ENCODE measurements at places on chromosomes 5 and 9. TPM values are rescaled to one million over a fixed set of nuclear protein-coding genes. Genes with fewer than 3 reads are reported as not detected.

GRCh38 chr5:31300501-31300900 is 107.0 kb downstream of the CDH6 start:
- H3K36me3 ChIP-seq = no peaks in the 10 kb centered on the region
- no peaks in the 10 kb centered on the region for H3K27me3 ChIP-seq
- H3K4me3 ChIP-seq = no peak overlapping the region
- no peak for DNase-seq
- no peaks in the 10 kb centered on the region for H3K4me1 ChIP-seq

The PALM2AKAP2 gene
- not detected for total RNA-seq

DNA sequence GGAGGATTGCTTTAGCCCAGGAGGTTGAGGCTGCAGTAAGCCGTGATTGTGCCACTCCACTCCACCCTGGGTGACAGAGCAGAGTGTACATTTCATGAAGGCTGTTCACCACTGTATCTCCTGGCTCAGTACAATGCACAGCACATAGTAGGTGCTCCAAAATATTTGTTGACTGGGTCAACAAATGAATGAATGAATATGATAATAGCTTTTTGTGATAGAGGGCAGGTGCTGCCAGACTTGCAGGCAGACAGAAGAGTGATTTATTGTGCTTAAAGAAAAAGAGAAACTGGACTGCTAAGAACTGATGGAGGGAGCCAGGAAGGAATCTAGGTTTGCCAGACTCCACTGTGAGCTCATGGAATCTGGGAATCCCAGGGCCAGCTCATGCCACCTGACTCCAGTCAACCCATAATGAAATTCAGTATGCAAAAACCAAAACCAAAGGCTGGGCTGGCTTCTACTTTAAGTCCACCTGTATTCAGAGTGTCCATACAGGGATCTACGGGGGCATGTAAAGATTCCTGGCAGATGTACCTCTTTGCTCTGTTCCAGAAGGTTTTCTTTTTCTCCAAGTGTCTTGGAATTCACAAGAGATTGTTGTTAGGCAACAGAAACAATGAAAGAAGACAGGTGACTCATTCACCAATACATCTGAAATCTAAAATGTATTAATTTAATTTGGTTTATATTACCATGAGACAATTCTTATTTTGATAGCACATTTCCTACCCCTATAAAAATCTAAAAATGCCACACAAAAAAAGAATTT is 15.5 kb upstream of the CTNNA1 start:
- no peak overlapping the region for H3K4me3 ChIP-seq
- peaks cover 3% of the 10 kb centered on the region for H3K4me1 ChIP-seq
- no peak overlapping the region for H3K27ac ChIP-seq
- no peak for DNase-seq
- no peaks in the 10 kb centered on the region for H3K27me3 ChIP-seq

DNA sequence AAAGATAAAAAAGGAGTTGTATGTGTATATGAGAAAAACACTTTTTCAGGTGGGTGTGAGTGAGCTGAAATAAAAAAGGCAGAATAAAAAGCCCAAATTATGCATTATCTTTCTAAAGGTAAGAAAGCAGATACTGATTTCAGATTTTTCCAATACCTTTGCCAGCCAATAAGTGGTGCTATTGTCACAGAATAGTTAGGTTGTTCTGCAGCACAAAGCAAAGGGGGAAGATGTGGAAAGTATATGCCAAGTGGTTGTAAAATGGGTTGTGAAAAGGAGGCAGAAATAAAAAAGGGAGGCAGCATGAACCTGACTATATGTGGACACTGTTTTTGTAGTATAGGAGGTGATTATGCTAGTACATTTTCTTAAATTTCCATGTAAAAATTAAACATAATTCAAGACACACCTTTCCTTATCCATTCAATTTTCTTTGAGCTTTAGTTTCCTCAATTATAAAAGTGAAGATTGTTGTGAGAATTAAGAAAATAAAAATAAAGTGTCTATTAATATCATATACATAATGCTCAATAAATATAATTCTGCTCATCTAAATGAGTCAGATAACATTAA is 106.7 kb downstream of the SMIM15 start:
- H3K36me3 ChIP-seq = no peaks in the 10 kb centered on the region
- H3K4me3 ChIP-seq = no peak overlapping the region
- H3K27me3 ChIP-seq = no peaks in the 10 kb centered on the region
- H3K27ac ChIP-seq = no peak overlapping the region
- peak; percentile 57 for DNase-seq

DNA sequence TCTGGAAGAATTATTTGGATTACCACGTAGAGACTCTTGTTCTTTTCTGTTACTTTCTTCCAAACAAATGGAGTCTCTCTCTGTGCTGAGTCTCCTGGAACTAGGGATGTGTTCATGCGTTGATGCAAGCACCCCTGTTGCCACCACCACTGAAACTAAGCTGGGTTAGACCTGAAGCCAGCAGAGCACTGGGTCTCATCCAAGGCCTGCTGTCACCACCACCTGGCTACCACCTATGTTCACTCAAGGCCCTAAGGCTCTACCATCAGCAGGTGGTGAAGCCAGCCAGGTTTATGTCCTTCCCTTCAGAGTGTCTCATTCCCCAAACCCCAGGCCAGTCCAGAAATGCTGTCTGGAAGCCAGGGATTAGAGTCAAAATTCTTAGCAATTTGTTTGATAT is 13.3 kb downstream of the RIC1 start:
- no peak overlapping the region for H3K27ac ChIP-seq
- no peaks in the 10 kb centered on the region for H3K27me3 ChIP-seq
- no peak overlapping the region for H3K4me3 ChIP-seq
- DNase-seq = no peak
- no peaks in the 10 kb centered on the region for H3K36me3 ChIP-seq

- peaks cover 19% of the 10 kb centered on the region for H3K4me1 ChIP-seq
- peaks cover 11% of the 10 kb centered on the region for H3K36me3 ChIP-seq
- H3K4me3 ChIP-seq = peak overlapping the region; percentile 93
- peak; percentile 29 for DNase-seq
Measured at GRCh38 chr5:74685979-74686631, 1.1 kb downstream of the HEXB start.

GRCh38 chr5:67259548-67260215 is 63.1 kb upstream of the CD180 start:
- H3K27me3 ChIP-seq = no peaks in the 10 kb centered on the region
- H3K27ac ChIP-seq = no peak overlapping the region
- H3K4me1 ChIP-seq = no peaks in the 10 kb centered on the region
- no peak for DNase-seq
- no peak overlapping the region for H3K4me3 ChIP-seq

GRCh38 chr5:93915142-93915553 is 173.7 kb upstream of the POU5F2 start:
- DNase-seq = no peak
- no peaks in the 10 kb centered on the region for H3K36me3 ChIP-seq
- no peaks in the 10 kb centered on the region for H3K4me1 ChIP-seq
- H3K27me3 ChIP-seq = no peaks in the 10 kb centered on the region
- H3K4me3 ChIP-seq = no peak overlapping the region

- no peak overlapping the region for H3K4me3 ChIP-seq
- H3K27ac ChIP-seq = no peak overlapping the region
- no peaks in the 10 kb centered on the region for H3K27me3 ChIP-seq
Measured at GRCh38 chr5:136099870-136100269, 32.8 kb upstream of the SMAD5 start.

DNA sequence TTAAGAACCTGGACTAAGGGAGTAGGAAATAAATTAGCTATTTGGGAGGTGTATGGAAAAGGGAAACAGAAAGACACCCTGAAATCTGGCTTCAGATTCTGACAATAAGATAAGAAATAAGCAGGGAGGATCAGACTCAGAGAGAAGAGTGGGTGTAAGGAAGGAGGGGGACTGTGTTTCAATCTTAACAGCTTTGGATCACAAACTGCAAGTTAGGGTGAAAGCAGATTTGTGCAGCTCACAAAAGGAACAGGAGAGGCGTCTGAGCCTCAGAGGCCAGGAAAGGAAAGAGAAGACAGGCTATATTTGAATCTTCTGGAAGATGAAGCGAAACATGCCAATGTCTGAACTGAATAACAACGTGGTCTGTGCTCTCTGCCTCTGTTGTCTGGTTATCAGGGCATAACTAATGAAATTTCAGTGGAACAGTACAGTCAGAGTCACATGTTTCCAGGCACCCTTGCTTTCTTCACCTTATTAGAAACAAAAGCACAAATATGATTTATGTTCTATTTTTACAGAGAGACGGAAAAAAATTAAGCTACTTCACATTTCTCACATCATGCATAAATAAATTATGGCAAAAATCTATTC is 26.6 kb downstream of the SGTB start:
- no peaks in the 10 kb centered on the region for H3K27me3 ChIP-seq
- no peaks in the 10 kb centered on the region for H3K4me1 ChIP-seq
- DNase-seq = no peak
- no peak overlapping the region for H3K27ac ChIP-seq
- no peak overlapping the region for H3K4me3 ChIP-seq
- H3K36me3 ChIP-seq = peaks cover 19% of the 10 kb centered on the region

DNA sequence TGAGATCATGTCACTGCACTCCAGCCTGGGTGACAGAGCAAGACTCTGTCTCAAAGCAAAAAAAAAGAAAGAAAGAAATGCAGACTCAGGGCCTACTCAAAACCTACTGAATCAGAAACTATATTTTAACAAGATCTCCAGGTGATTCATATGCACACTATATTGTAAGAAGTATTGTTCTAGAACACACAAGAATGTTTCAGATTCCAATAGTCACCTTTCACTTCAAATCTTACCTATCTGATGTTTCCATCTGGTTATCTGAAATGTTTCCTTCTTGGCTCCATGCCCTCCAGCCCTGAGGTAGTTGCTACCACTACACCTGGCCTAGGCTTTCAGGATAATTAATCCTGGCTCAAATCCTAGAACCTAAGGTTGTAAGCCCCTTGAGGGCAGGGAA is 36.8 kb upstream of the SNX2 start:
- H3K27ac ChIP-seq = no peak overlapping the region
- H3K36me3 ChIP-seq = no peaks in the 10 kb centered on the region
- H3K4me1 ChIP-seq = no peaks in the 10 kb centered on the region
- DNase-seq = no peak
- no peaks in the 10 kb centered on the region for H3K27me3 ChIP-seq

DNA sequence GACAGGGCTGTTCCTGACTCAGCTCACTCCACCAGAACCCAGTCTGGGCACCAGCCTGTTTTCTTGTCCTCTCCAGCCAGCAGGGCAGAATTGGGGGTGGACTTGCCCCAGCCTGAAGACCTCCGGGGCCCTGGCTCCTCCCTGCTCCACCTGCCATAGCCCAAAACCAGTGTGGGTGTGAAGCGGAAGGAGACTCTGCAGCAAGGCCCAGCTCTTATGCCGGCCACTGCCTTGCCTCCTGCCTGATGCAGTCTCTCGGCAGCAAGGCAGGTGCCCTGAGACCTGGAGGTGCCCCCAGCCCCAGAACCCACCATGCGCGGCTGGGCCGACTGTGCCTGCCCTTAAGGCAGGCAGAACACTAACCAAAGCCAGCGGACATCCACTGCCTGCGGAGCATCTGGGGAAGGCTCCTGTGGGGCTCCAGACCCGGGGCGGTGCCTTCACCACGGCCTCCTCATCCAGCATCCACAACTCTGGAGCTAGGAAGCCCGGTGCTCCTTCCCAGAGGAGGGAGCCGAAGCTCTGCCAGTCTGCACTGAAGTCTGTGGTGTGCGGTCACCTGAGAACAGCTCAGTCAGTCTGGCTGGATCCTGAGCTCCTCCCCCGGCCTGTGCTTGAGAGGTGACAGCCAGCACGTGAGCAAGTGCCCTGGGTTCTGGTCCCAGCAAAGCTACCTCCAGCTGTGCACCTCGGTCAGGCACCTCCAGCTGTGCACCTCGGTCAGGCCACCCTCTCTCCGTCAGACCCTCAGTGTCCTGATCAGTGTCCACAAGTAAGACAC is 116.7 kb downstream of the ADAMTS2 start:
- H3K27me3 ChIP-seq = no peaks in the 10 kb centered on the region
- no peak overlapping the region for H3K27ac ChIP-seq

The CPEB4 gene
- total RNA-seq = 60.4 TPM

- no peak overlapping the region for H3K4me3 ChIP-seq
- H3K4me1 ChIP-seq = no peaks in the 10 kb centered on the region
Measured at GRCh38 chr9:69898714-69899209, 78.1 kb downstream of the CFAP95 start.

DNA sequence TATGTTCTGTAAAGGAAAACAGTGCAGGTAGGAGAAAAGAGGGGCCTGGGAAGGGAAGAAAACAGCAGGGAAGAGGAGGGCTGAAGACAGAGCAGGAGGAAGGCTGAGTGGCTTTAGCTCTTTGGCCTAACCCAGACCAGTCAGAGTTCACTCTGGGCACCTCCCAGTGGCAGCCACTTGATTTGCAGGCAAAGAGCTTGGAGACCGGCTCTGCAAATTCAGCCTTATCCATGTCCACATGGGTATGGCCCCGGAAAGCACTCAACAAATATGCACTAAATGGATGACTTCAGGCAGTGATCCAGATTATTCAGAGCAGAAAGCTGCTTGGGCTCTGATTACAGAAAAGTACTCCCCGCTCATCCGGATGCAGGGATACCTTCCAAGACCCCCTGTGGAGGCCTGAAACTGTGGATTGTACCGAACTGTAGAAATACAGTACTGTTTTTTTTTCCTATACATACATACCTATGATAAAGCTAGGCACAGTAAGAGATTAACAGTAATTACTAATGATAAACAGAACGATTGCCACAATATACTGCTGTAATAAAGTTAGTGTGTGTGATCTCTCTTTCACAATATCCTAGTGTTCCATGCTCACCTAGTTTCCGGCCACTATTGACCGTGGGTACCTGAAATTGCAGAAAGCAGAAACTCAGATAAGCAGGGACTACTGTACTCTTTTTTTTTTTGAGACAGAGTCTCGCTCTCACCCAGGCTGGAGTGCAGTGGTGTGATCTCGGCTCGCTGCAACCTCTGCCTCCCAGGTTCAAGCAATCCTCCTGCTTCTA is 4.6 kb upstream of the RNU6ATAC start:
- DNase-seq = no peak
- H3K4me1 ChIP-seq = peaks cover 15% of the 10 kb centered on the region
- no peak overlapping the region for H3K27ac ChIP-seq
- H3K4me3 ChIP-seq = no peak overlapping the region

GRCh38 chr9:128051932-128052709 is 15.0 kb downstream of the NAIF1 start:
- DNase-seq = no peak
- no peaks in the 10 kb centered on the region for H3K27me3 ChIP-seq
- peaks cover 6% of the 10 kb centered on the region for H3K4me1 ChIP-seq
- no peaks in the 10 kb centered on the region for H3K36me3 ChIP-seq
- no peak overlapping the region for H3K4me3 ChIP-seq

DNA sequence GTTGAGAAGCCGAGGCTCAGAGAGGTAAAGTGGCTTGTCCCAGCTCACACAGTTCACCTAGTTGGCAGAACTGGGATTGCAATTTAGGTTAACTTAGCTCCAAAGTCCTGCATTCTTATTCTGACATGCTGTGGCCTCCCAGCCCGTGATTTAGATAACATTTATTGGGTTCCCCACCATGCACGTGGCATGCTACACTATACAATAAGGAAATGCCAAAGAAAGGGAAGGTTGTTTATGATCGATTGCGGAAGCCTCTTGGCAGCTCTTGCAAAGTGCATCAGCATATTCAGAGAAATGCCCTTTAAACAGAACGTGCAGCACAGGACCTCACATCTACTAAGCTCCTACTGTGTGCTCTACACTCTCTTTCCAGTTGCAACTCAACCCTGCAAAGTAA is 3.2 kb downstream of the NEURL1B start:
- no peak for DNase-seq
- H3K4me3 ChIP-seq = no peak overlapping the region
- no peak overlapping the region for H3K27ac ChIP-seq
- peaks cover 16% of the 10 kb centered on the region for H3K4me1 ChIP-seq

All from natural killer cell (primary cell).